ENCODE measurements at places on chromosomes 5 and 9.

GRCh38 chr9:111008158-111009075, 29.9 kb downstream of the LPAR1 start:
- DNase-seq: no peak

DNA sequence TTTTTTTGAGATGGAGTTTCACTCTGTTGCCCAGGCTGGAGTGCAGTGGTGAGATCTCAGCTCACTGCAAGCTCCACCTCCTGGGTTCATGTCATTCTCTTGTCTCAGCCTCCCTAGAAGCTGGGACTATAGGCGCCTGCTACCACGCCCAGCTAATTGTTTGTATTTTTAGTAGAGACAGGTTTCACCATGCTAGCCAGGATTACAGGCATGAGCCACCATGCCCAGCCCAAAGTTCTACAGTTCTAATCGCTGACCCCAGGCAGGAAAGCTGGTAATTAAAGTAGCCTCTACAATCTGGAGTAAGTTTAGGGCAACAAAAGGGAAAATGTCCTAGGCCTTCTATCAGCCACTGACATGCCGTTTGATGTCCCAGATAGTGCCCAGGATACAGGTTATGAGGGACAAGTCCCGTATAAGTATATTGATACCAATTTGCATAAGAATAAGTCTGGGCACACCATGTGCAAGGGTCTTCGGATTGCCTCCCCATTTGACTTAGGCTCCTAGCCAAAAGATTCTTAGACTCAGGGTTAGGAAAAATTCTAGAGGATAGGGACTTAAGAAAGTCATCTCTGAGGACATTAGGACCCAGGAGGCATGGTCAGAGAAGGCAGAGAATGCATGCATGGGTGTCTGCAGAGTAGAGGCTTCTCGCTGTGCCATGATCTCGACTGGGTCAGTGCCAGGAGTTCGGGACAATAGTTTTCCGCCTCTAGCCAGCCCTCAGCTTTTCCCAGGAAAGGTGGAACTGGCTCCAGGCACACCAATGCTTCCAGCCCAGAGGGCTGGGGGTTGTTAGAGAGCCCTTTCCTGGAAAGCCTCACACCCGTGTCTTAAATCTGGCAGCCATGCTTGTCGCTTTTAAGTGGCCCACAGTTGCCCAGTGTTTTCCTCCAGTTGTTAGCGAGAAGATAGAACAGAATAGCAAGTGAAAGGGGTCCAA, 1111.1 kb downstream of the TAF11L14 start:
- DNase-seq: no peak

DNA sequence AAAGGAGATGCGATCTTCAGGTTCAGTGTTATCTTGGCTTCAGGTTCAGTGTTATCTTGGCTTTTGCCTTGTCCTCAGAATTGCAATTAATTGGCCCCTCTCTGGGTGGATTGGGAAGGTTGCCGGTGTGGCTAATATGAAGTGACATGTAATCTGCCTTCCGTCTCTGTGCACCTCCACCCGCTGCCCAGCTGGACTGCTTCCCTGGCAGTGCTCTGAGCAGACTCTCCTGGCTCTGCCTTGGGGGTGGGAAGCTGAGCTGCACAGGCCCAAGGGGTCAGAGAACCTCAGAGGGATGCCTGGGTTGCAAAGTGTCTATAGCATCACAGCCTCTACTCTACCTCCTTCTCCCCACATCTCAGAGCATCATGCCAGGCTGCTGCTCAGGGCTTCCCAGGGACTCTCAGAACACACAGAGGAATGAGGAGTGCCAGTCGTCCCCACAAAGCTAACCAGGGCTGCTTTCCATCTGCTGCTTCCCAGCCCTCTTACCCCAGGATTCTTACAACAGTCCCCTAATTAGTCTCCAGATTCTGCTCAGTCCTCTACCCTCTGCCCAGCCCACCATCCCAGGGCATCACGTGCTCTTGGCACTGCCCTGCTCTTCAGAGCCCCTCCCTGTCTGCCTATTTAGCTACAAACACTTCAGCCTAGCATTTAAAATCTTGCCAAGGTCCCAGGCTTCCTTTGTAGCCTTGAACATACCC, 54.4 kb upstream of the AFAP1L1 start:
- no peak for DNase-seq

GRCh38 chr9:112348257-112349007, 15.0 kb upstream of the PTBP3 start:
- DNase-seq: no peak

DNA sequence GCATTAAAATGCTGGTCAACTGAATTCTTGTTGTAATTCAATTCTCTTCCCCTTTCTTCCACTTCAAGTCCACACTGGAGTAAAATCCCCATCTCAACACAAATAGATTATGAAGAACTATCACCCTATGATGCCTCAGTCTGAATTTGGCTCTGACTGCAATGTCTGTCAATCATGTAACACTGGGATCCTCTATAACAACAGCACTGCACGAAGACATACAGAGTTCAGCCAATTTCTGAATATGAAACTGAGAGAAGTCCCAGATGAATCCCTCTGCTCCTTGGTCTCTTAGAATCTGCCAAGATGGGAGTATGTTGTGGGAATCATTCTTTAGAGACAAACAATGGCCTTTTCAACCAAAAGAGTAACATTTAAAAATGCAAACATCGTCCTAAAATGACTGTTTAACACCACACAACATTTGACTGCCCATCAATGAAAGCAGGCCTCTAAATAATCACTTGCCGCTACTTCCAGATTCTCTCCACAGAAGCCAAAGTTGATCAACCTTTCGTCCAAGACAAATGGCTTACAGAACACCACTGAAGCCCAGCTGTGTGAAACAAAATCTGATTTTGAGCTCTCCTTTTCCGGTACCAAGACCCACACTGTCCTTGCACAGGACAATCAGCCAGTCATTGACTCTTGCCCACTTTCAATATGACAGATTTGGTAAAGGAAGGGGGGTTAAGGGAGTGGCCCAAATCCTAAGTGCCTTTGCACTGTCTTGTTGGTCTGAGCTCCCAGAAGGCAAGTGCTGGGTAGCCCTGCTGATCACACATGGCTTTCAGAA, 258.0 kb downstream of the EBF1 start:
- DNase-seq: no peak

GRCh38 chr9:22855980-22856379, 409.4 kb downstream of the DMRTA1 start:
- no peak for DNase-seq

All from NCI-H446 (cell line).